ENCODE measurements at places on chromosomes 7 and 10. TPM values are rescaled to one million over a fixed set of nuclear protein-coding genes. Genes with fewer than 3 reads are reported as not detected.
A peak's percentile ranks its signal among the peaks of the same experiment; 100 is the strongest.

DNA sequence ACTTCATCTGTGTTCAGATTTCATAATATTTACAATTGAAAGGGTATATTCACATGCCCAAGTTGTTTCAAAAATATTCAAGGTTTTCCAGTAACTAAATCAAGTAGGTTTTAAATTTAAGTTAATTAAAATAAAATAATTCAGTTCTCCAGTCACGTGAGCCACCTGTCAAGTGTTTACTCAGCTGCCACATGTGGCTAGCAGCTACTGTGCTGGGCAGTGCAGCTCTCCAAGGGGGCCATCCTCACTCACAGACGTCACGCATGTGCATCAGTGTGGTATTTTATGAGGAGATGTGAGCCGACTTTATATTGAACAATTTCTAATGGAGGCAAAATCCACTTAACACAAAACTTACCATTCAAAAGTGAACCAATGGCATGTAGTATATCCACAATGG is 69.7 kb upstream of the CAMK2B start:
- no peak for DNase-seq

DNA sequence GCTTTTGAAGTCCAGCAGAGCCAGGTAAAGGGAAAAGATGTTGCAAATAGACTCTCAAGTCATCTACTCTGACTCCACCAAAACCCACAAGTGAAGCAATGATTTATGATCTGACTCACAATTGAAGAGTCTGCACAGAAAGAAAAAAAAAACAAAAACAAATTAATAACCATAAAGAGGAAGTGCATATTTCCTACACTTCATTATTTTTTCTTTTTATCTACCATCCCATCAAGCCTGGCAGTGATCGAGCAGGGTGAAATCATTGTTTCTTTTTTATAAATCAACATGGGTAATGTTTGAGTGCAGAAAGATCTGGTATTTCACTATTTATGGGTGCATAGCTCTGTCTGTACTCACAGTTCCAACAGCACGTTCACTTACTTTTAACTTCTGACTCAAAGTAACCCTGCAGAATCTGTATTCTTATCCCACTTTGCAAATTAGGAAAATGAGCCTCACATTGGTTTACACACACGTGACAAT is 829.0 kb downstream of the TNS3 start:
- no peak for DNase-seq

- DNase-seq = no peak
Measured at GRCh38 chr7:38580485-38580884, 50.7 kb downstream of the AMPH start.

DNA sequence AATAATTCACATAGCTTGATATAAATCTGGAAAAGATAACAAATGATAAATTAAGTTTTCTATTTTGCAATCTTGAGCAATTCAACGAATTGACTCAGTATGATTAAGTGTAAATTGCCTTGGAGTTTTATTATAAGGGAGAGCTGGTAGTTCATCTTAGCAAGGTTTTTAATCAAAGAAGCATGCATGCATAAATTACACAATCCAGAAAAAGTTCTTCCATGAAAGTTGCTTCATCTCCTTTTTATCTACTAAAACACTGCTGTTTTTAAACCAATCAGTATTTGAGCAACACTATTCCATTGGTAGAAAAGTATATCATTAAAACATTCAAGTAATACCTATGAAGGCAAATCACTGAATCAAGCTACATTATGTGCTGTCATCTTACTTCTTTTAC is 47.6 kb downstream of the POT1 start:
- DNase-seq = no peak

The KCND2 gene
- 3.4 TPM for polyA plus RNA-seq

GRCh38 chr7:35878351-35878750 is 77.5 kb downstream of the SEPTIN7 start:
- DNase-seq = no peak

GRCh38 chr7:25580141-25580540 is 351.9 kb upstream of the NPVF start:
- no peak for DNase-seq

- DNase-seq = peak; percentile 26
Measured at GRCh38 chr10:72238392-72239175, 22.5 kb upstream of the ASCC1 start.

The TDRD1 gene
- 0.48 TPM for polyA plus RNA-seq

Measured in ovary (tissue), 10 donors.